ENCODE measurements at places on chromosomes 5 and 9.

DNA sequence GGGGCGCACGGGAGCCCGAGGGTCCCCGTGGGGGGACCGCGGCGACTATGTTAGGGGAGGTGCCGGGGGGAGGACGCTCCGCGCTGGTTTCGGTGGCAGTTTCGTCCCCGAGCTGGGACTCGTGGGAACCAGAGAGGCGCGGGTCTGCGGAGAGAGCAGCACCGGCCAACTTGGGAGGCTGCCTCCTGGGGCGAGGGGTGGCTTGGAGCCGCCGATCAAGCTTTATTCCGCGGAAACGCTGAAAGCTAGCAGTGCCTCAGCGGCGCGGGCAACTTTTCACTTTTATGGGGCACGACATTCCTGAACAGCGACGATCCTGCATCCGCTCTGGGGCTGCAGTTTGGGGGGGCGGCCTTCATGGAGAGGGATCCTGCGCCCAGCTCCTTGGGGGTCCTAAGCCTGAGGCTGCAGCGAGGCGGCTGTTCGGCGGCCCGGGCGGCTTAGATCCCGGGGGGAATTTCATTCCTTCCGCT, 369 bp downstream of the OCLN start:
- DNase-seq: no peak

- no peak for DNase-seq
Observed at GRCh38 chr9:92004045-92004392, 54.0 kb upstream of the ROR2 start.

DNA sequence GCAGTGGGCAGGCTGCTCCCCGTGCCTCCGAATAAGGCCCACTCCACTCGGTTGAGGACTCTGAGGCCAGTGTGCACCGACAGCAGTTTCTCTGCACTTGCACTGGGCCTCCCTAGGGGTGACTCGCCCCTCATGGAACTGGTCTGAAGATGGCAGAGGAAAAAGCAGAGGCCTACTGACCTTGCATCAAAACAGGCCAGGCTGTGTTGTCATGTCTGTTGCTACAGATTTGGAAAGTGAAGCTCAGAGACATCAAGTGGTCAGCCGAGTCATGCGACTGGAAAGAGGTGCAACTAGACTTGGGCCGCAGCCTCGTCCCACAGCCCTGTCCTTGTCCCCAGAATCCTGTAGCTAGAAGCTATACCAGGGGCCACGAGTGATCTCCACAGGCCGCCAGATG, 78.3 kb downstream of the DCP2 start:
- DNase-seq: no peak

- DNase-seq: no peak
Observed at GRCh38 chr9:522658-523057, 308.0 kb downstream of the DOCK8 start.

DNA sequence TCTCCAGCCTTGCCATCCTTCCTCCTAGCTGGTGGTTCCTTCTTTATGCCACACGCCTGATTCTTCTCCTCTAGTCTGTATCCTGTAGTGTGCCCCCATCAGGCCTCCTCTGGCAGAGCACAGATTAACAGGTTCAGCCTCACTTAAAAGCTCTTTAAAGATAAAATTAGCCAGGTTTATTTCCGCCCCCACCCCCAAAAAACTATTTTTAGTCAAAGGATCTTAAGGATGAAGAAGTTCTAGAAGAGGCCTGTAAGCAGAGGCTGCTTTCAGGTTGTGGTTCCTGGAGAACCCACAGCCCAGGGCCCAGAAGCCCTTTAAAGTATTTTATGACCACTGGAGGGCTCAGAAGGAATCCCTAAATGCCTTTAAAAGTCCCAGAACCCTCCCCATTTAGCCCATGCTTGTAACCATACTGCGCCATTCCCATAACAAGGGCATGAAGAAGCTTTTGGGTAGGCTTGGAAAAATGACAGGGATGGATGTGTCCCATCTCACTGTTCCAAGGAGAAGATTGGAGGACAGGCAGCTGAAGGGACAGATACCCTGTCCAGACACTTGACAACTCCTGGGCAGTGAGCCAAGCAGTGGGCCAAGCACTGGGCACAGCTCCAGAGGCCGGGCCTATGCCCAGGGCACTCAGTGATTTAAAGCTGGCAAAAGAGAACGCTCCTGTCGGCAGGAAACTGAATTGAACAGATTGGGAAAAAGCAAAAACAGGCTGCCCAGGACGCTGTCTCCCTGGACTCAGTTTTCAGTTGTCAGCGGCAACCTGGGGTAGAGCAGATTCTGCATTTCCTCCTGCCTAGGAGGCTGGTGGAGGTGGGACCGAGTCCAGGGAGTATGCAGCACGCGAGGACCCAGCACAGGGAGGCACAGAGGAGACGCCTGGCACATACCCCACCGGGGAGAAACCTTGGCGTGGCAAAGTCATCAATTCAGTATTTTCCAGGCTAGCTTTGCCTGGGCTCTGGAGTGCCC, 106.3 kb upstream of the SSBP2 start:
- DNase-seq: peak; percentile 82

DNA sequence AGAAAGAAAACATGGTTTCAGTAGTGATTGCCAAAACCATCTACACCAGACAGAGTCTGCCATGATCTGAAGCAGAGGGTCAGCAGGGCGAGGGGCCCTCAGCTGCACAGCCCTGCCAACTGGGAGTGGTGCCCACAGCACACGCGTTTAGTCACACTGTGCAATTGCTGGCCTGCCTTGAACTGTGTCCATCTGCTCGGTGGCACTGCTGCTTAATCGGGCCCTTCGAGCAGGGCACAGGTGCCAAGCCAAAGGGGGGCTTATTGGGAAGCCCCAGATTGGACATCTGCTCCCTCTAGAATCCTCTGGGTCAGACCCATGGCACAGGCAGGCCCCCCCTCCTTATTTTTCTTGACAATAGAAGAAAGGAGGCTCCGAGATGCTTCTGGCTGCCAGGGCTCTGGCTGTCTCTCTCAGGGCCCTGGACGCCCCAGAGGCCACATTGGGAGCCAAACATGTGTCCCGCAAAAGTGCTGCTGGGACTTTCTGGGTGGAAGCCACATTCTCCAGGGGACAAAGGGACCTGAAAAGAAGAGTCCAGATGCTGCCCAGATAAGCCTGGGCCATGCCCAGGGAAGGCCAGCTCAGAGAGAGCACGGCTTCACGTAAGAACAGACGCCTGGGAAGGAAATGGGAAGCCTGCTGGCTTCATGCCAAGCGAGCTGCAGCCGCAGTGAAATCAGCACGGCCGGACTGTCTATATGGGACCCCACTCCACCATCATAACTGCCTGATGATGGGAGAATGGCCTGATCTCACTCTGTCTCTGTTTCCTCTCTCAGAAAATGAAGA, 349.2 kb downstream of the GADD45G start:
- no peak for DNase-seq

GRCh38 chr9:94864196-94864595, 137.7 kb downstream of the AOPEP start:
- no peak for DNase-seq

All from putamen (tissue), 1 donor.